Stimulated activated CD8-positive, alpha-beta memory T cell treated with anti-CD3 and anti-CD28 coated beads, Interleukin-15, amount 100 ng/mL, for 24 hours (primary cell): ENCODE measurements at places on chromosomes 2 and 18.
A peak's percentile ranks its signal among the peaks of the same experiment; 100 is the strongest.

DNA sequence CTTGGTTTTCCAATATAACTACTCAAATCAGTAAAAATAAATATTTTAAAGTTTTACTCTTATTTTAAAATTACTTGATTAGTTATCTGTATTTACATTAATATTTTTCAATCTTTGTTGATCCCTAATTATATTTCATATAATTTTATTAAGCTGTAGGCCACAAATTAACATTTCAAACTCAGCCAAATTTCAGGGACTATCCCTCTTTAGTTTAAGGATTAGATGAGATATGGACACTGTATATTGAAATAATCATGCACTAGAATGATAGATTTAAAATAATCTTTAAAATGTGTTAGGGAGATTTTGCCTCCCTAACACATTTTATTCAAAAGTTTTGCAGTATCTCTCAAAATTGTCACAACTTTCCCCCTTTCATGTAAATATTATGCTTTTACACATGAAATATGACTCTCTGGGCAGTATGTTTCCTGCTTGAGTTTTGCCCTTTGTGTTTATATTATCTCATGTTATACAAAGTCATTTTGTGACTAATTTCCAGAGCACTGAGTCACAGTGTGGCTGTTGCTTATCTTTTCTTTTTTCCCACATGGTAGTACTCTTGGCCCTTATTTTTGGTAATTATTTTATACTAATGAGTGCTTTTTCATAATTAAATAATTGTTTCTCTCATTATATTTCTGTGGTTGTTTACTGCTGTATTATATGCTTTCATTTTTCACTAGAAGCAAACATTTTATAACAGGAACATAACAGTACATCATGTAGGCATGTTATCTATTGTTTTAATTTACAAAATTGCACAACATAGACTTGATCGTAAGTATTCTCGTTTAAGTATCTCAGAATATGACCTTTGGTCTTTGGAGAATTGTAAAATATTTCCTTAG is 1.2 kb downstream of the TFPI start:
- no peak for DNase-seq

GRCh38 chr2:53438100-53438499 is 329.5 kb upstream of the CHAC2 start:
- DNase-seq: no peak

GRCh38 chr2:202344178-202344577 is 31.9 kb upstream of the BMPR2 start:
- DNase-seq: no peak

GRCh38 chr2:120470041-120470965 is 124.4 kb downstream of the INHBB start:
- DNase-seq: no peak

DNA sequence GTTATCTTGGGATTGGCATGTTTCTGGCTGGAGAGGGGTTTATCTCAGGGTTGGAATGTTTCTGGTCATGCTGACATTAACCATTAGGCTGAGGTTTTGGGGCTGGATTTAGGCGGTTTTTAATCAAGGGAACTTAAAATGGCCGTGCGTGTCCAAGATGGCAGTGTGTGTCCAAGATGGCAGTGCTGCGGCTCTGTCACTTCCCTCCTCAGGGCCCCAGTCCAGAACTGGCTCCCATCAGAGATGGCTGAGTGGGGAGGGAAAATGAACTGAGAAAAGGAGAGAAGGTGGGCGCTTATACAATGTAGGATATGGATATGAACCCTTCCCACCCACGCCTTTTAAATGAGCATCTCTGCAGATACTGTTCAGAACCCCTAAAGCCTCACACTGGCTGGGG is 175.5 kb upstream of the MYT1L start:
- DNase-seq: no peak

GRCh38 chr2:126790987-126791780 is 107.5 kb upstream of the TEX51 start:
- no peak for DNase-seq

- no peak for DNase-seq
These were observed 533 bp downstream of the DHX57 start for GRCh38 chr2:38875227-38875575.

- no peak for DNase-seq
These were observed 70.2 kb downstream of the MYO1B start for GRCh38 chr2:191315365-191315752.

GRCh38 chr2:17749753-17750438 is 3.7 kb downstream of the SMC6 start:
- no peak for DNase-seq

DNA sequence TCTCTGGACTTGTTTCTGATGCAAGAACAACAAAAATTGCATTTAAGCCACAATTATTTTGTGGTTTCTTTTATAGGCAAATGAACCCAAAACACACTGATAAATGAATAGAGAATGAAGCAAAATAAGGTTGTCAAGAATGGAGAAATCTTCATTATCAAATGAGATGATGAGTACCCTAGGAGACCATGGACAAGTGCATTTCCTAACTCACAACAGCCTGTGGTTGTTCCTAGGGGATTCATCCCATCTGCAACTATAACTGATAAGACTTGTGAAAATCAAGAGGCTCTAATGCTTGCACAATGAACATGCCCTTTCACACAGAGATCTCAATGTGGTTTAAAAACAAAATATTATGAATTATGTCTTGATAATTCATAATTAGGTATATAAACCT is 159.9 kb downstream of the PDE1A start:
- DNase-seq: no peak

- DNase-seq: no peak
These were observed 10.5 kb upstream of the ZNF513 start for GRCh38 chr2:27390822-27391679.

DNA sequence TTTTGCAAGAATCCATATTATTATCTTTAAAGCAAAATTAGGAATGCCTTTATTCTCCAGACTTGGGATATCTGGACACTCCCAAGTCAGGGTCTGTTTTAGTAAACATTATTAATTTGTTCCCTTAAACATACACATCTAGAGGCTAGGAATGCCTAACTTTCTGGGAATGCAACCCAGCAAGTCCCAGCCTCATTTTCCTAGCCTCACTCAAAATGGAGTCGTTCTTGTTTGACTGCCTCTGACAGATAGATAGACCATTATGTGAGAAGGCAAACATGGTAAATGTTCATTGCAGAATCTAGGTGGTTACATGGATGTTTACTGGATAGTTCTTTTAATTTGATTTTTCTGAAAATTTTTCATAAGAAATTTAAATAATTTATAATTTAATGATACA is 270.1 kb upstream of the STON1 start:
- DNase-seq: no peak

- DNase-seq: no peak
These were observed 530.0 kb downstream of the BCL11A start for GRCh38 chr2:60023256-60023985.

GRCh38 chr2:190267302-190267701 is 52.3 kb downstream of the HIBCH start:
- no peak for DNase-seq

GRCh38 chr2:60423505-60423904 is 129.9 kb downstream of the BCL11A start:
- no peak for DNase-seq

GRCh38 chr2:157771234-157771633 is 104.9 kb downstream of the ACVR1 start:
- DNase-seq: no peak

DNA sequence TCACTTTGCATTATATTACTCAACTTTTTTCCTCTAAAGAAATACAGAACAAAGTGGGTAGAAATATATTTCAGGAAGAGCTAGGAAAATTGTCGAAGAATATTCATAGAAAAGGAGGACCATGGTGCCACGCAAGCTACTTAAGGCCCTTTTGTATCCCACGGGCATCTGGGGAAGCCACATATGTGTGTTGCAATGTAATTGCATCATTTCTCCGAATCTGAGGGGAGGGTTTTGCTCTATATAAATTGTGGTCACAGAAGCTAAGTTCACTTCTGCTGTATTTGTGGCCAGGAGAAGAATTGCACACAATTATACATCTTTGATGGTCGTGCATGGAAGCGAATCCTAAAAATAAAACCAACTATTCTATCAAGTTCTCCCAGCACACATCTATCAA is 360.3 kb downstream of the IRS1 start:
- no peak for DNase-seq

DNA sequence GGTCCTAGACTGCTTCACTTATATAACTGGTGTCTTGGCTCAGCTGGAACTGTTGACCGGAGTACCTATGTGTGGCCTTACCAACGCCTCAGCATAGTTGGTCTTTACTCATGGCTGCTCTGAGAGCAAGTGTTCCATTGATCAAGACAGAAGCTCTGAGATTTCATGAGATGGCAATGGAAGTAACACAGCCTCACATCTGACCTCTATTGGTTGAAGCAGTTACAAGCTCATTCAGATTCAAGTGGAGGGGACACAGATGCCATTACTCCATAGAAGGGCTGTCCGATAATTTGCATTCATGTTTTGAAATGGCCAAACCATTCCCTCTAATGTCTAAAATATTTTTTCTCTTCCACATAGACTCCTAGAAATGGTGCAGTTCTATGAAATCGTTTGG is 46.4 kb upstream of the STK39 start:
- no peak for DNase-seq

- no peak for DNase-seq
These were observed 137.7 kb upstream of the TWIST2 start for GRCh38 chr2:238710032-238710735.

DNA sequence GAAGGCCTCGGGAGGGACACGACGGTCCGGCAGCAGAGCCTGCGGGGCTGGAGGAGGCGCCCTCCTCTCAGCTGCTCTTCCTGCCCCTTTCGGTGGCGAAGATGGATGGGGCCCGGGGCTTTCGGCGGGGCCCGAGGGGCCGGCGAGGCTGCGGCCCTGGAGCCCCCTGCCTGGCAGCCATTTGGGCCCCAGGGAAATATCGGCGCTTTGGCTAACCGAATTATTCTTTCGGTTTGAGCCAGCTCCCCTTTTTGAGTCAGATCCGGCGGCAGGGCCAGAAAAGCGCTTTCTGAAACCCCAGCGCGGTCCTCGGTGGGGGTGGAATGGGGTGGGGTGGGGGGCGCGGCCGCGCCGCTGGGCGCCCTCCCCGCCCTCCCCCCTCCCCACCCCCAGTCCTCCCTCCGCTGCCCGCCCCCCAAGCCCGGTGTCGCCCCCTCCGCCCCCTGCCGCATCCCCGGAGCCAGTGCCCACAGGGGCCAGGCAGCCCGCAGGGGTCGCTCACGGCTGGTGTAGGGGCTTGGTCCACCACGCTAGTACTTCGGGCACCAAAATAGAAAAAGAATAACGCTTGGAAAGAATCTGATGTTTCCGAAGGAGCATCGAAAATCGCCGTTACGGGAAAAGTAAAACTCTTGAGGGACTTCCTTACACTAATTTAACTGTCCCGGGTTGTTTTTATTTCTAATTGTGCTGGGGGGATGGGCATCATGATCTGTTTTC is 9.1 kb upstream of the ARID5A start:
- peak; percentile 38 for DNase-seq

- DNase-seq: no peak
These were observed 641.7 kb upstream of the ZEB2 start for GRCh38 chr2:145161656-145162055.

GRCh38 chr18:10076502-10077030 is 162.8 kb downstream of the VAPA start:
- no peak for DNase-seq

DNA sequence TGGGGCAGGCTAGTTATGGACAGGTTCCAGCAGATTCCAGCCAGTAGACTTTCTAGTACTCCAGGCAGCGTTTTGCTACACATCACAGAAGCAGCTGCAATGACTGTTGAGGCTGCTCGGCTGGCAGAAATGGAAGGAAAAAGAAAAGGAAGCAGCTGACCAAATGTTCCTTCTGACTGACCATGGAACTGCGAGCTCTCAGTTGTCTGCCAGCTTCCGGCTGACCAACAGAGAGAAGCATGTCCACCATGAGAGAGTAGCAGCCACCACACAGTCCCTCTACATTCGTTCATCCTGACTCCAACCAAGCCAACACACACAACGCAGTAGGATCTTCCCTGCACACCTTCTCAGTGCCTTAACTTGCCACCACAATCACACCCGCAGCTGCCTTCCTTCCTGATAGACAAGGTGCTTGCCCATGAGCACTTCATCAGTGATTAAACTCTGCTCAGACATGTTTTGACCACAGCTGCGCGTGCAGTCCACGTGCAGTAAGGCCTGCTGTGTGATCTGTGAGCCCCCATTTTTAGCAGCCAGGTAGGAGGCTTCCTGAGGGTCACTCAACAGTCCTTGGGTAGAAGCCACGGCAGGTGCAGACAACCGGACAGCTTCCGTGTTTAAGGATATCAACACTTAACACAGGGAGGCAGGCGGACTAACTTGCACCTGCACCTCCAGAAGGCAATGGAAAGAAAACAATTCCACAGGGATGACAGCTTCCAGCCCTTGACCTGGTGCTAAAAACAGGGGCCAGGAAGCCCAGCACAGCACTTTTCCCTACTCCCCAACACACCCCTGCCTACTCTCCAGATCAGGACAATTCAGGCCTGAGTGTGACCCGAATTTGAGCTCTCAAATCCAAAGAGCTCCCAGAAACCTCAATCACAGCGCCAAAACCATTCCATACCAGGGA is 996 bp downstream of the TGFBRAP1 start:
- no peak for DNase-seq

GRCh38 chr2:97935719-97936161 is 60.0 kb downstream of the TMEM131 start:
- no peak for DNase-seq

DNA sequence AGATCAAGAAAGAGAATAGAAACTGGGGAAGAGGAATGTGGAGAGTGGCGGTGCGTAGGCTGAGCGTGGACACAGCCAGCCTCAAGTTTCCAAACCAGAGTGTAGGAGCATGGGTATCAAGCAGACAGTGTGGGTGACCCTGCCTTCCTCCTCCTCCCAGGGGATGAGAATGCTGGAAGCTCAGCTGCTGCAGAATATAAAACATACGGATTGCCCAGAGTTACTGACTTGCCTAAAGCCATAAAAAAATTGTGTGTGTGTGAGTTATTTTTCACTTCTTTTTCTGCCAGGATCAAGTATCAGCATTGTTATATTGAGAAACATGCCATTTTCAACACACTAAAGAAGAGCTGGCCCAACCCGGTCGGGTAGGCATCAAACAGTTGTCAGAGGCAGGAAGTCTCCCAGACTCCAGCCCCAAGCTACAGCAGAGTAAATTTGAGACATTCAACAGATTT is 333.3 kb upstream of the ACVR2A start:
- no peak for DNase-seq

GRCh38 chr2:118539290-118539689 is 308.2 kb downstream of the EN1 start:
- no peak for DNase-seq

DNA sequence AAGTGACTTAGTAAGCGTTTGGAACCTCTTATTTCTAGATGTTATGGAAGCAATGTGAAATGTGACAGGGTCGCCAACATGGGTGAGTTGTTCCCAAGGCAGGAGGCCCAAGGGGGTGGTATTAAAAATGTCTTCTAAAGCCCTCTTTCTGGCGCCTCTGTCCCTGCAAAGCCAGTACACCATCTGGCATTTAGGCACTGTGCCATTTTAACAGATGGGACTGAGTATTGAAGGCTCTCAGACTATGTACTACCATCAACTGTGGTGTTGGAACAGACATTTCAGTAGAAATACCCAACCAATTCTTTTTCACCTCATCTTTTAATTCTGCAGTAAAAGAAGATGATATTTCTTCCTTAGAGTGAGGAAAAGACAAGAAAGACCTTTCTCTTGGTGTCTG is 384.5 kb upstream of the MMADHC start:
- no peak for DNase-seq

- DNase-seq: no peak
These were observed 80.2 kb downstream of the NEB start for GRCh38 chr2:151654085-151654484.
